ENCODE measurements at places on chromosomes 7 and 10.

DNA sequence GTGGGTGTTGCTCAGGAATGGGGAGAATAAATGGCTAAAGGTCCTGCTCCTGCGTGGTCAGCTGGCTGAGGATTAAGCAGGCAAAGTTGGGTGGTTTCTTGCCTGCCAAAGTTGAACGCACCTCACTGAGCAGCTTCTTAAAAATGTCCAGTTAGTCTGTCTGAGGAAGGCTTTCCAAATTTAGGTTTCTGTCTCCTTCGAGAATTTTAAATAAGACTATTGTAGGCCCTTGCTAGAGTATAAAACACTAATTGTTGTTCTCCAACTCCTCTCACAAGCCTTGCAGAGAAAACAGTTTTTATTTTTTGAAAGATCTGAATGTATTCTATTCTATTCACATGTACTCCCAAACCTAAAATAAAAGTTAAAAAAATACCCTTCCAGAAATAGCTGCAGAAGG is 122.0 kb upstream of the LAMB4 start:
- DNase-seq, result no peak

DNA sequence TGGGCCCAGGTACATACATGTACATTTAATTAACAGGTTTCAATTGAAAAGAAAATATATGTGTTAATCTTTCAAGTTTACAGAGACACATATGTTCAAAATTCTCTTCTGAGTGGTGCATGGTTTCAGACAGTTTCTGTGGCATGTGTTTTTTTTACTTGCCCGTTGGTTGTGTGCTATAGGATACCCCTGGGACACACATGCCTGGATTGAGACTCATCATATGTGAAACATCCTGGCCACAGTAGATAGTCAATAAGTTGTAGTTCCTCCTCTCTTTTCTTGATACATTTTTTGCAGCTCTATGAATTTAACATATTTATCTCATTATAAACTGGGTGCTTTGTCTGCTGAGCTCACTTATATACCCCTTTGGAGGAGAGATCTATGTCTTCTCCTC is 207.8 kb upstream of the CTBP2 start:
- no peak for DNase-seq

DNA sequence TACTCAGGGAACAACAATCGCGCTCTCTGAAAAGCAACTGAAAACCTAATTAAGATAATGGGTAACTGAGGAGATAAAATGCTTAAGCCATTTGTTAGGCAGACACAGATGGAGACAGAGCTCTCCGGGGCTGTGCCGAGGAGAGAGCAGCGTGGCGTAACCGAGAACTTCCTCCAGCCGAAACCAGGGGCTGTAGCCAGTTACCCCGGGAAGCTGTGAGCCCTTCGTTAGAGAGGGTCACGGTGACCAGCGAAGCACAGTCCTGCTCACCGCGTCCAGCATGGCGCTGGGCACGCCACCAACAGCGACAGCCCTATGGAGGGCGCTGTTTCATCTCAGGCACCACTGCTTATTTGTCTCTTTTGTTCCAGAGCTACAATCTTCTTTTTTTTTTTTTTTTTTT is 16.1 kb downstream of the PAPOLB start:
- DNase-seq, result no peak

- no peak for DNase-seq
Observed at GRCh38 chr10:88190123-88190522, 326.7 kb downstream of the PTEN start.

DNA sequence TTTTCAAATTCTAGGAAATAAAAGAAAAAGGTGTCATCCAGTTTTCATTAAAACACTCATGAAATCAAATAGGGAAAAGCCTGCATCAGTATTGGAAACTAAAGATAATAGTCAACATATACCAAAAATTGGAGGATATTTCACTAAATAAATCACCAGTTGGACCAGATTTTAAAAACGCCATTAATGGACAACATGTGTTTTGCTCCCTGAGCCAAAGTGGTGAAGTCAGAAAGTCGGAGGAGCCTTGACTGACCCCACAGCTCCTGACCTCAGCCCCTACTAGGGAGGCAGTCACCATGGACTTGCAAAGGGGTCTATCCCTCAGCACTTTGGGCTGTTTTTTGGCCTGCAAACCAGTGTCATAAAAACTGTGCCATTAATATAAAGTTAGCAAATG is 98.3 kb upstream of the SEC61G start:
- no peak for DNase-seq

DNA sequence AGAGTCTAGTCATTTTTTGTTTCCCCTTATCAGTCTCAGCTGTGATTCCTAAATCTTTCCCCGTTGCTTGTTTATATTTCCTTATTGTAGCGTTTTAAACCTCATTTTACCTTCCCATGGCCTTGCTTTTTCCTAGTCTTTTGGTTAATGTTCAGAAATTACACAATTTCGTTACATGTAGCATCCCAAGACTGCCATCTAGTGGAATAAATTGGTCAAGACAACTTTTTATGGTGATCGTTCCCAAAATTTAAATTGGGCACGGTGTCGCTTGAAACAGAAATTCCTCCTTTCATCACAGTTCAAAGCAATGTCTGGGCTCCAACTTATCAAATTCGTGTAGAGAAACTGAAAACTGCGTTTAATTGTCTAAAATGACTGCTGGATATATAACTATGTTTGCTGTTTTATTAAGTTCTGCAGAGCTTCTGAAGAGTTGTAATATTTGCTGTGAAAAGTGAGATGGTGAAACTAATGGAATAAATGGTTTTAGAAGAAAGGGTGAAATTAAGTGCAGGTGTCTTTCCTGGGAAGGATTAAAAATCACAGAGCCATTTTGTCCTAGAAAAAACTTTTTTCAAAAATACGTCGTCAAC is 370.2 kb downstream of the PHF14 start:
- DNase-seq, result no peak

GRCh38 chr10:10830293-10830986 is 187.2 kb upstream of the CELF2 start:
- no peak for DNase-seq

GRCh38 chr10:102413053-102413705 is 5.4 kb downstream of the PSD start:
- DNase-seq, result no peak

DNA sequence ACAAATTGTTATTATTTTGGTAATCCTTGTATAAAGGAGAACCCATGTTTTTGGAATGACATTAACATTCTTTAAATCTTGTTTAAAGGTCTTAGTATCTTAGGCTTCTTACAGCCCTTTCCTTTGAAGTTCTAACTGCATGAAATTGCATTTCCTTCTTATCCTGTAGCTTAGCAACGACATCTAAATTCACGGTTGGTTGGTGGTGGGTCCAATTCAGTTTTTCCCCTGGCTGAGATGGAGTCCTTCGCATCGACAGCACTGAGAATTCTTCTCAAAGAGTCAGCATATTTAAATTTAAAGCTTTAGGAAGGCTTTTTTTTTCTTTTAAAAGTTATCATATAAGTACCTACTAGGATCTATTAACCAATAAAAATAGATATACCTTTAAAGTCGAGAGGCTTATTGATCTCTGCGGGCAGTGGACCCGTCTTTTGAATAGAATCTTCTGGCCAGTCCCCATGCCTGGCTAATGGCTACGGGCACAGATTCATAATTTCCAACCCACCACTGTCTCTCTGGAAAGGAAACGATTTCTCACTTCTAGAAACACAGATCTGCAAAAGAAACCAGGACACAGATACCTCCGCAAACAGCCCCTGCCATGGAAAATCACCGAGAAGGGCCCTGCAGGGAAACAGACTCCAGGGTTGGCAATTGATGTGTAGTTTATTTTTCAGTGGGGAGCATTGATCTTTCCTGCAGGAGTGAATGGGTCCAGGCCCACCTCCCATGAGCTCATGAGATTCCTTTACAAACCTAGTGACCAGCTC is 63.4 kb downstream of the RAMP3 start:
- no peak for DNase-seq

DNA sequence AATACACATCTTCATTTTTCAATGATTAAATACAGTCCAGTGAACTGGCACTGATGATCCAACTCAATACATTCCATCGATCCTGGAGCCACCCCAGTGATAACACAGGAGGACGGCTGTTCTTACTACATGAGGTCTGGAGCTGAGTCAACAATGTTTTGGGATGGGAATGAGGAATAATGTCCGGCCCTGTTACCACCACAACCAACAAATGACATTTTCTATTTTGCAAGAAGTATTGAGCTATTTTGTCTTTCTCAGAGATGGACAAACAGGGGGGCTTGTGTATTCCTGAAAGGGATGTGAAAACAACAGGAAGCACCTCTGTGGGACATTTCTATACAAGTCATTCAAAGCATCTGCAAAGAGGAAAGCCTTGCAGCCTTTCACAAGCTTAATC is 249.2 kb downstream of the PARD3 start:
- DNase-seq, result no peak

GRCh38 chr10:6928586-6928985 is 348.5 kb upstream of the PRKCQ start:
- DNase-seq, result no peak

GRCh38 chr7:37196676-37197075 is 252.0 kb downstream of the ELMO1 start:
- DNase-seq, result no peak

DNA sequence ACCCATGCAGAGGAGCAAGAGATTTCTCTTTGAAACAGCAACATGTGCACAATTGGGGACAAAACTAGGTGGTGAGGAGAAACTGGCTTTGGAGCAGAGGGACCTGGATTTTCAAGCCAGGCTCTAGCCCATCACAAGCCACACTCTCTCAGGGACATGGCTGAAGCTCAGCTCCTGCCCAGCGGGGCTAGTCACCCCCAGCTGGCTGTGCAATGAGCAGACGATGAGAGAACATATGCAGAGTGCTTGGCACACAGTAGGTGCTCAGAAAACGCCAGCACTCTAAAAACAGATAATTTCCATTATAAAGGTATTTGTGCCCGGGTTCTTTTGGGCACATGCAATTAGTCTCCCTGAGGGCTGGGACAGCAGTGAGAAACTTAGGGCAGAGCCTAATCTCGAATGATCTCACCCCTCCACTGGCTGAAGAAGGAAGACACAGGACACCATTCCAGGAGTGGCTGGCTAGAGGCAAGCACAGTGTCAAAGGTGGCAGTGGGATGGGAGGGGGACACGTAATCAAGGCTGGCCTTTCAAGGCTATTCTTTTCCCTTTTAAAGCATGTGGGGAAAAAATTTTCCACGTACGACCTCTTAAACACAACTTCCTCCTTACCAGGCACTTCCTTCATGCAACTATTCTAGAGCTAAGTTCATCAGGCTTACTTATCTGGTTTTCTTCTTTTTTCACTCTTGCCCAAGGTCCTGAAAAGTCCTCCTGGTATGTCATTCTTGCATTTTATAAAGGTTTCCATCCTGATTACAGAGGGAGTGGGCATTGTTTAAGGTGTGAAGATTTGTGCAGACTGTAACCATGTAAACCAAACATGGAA is 15.1 kb downstream of the FAM53B start:
- no peak for DNase-seq

GRCh38 chr7:130079846-130080394 is 9.6 kb downstream of the KLHDC10 start:
- DNase-seq, result no peak

DNA sequence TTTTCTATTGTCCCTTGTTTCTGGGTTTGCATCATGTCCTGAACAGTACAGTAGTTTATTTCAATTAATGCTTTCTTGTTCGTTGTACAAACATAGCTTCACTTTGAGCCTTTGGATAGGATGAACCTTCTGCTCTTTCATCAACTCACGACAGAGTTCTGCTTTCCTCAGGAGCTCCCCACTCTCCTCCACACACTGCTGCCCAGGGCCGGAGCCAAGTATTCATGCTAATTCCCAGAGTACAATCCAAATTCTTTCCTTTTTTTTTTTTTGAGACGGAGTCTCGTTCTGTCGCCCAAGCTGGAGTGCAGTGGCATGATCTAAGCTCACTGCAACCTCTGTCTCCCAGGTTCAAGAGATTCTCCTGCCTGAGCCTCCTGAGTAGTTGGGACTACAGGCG is 7.5 kb upstream of the NUP205 start:
- DNase-seq, result no peak

GRCh38 chr10:108003061-108003460 is 838.6 kb upstream of the SORCS1 start:
- no peak for DNase-seq

DNA sequence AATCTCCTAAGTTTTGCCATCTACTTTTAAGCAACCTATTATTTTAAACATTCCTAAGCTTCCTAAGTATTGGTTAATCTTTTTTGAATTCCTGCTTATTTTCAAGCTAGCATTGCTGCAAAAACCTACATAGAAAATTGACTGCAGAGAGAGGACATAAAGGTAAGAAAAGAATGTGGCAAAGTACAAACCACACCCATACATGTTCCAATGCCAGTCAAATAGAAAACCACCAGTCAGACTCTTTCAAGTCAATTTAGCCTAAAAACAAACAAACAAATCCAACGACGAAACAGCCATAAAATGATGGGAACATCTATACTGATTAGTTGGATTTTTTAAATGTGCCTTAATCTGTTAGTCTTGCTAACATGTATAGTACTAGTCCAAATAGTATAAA is 804.8 kb downstream of the GRM8 start:
- DNase-seq, result no peak

DNA sequence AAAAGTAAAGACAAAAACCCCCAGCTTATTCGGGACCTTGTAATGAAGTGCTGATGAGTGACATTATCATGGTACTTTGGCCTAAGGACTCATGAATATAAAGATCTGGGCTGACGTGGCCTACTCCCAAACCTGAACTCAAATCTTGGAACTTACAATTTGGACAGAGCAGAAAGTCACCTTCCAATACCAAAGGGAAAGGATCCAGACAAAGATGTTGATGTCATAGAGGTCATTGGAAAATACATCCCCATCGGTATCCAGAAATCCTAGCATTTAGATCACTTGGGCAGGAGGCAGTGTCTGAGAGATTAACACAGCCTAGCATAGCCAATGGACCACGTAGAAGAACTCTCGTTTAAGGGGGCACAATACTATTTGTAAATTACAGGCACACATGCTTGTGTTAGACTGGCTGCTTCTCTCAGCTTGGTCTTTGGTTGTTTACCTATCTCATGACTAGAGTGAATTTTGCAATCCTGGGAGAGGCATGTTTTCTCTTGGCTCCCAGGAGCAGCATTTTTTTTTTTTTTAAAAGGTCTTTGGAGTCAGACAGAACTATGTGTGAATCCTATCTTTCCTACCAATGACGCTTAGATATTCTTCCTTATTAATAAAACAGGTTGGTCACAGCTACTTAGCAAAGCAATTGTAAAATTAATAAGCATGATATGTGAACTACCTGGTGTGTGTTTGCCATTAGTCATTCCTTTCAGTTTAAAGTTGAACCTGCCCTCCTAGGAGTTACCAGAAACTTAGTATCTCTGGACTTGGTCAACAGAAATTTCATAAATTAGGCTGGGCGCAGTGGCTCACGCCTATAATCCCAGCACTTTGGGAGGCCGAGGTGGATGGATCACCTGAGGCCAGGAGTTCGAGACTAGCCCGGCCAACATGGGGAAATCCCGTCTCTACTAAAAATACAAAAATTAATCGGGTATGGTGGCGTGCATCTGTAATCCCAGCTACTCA is 27.8 kb upstream of the MRPS33 start:
- DNase-seq, result no peak
